Activated CD4-positive, CD25-positive, alpha-beta regulatory T cell (primary cell): ENCODE measurements at places on chromosomes 6 and 20.

DNA sequence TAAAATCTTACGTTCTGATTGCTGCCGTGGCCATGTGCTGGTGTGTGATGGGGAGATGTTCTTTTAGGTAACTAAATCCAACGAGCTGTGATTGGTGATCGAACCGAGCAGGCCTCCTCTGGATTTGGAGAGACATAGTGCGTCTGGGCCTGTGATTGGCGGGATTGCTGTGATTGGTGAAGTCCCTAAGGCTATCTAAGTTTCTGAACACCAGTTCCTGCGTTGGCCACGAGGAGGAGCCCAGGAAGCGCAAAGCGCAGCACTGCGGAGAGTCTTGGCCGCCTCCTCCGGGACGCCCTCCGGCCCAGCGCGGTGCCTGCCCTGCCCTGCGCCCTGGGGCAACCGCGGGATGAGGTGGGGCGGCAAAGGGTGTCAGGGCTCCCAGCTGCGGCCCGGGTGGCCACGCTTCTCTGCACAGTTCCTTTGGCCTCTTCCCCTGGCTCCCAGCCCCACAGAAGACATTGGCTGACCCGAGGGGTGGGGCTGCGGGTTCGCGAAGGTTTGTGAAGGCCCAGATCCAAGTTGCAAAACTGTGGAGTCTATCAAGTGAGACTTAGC, 33.0 kb downstream of the HNF4A start:
- DNase-seq = peak; percentile 31

GRCh38 chr6:107717781-107718180, 106.3 kb downstream of the SCML4 start:
- no peak for DNase-seq

GRCh38 chr20:46307139-46307998, 929 bp downstream of the CDH22 start:
- peak; percentile 50 for DNase-seq

DNA sequence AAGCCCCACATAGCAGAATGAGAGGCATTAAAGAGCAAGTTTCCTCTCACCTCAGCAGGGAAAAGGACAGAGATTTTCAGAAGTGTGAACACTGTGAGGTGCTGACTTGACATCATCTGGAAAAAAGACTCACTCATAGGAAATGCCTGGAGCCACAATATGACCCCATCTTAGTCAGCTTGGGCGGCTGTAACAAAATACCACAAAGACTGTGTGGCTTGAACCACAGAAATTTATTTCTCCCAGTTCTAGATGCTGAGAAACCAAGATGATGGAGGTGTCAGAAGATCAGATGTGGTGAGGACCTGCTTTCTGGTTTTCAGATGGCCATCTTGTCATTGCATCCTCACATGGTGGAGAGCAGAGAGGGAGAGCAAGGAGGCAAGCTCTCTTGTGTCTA, 253.1 kb downstream of the ADGB start:
- DNase-seq = no peak

GRCh38 chr20:57195469-57196100, 70.9 kb downstream of the BMP7 start:
- DNase-seq = no peak

- no peak for DNase-seq
These were observed 324.7 kb upstream of the RUNX2 start for GRCh38 chr6:45003387-45003786.

- no peak for DNase-seq
These were observed 2695.0 kb upstream of the DEFB115 start for GRCh38 chr20:28562510-28562898.

DNA sequence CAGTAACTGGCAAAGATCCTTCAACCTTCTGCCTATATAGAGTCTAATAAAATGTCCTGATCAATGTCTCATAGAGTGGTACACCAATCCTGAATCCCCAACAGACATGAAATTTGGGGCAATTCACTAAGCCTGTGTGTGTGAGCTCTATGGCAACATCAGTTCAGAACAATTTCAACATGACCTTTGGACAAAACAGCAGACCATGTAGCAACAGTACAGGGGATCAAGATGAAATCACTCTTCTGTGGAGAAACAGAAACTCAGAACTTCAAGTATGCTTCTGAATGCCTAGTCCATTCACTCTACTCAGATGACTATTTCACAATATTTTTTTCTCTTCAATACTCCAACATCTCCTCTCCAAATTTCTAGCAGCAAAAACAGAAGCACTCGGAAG, 49.1 kb upstream of the OPRM1 start:
- no peak for DNase-seq

DNA sequence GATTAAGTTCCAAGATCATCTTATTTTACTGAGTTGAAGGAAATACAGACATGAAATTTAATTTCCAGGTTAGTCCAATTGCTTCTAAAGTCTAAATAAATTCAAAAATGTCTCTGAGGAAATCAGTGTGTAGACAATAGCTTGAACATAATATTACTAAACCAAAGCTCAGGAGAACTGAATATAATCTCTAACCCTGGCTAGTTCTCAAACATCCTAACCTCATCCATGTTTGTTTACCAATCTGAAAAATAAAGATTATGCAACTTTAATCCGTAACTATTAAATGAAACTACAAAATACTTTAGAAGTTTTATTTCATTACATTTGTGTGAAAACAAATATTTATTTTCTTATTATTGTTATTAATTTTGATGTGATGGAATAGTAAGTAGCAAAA, 387.2 kb downstream of the TBC1D32 start:
- DNase-seq = no peak

DNA sequence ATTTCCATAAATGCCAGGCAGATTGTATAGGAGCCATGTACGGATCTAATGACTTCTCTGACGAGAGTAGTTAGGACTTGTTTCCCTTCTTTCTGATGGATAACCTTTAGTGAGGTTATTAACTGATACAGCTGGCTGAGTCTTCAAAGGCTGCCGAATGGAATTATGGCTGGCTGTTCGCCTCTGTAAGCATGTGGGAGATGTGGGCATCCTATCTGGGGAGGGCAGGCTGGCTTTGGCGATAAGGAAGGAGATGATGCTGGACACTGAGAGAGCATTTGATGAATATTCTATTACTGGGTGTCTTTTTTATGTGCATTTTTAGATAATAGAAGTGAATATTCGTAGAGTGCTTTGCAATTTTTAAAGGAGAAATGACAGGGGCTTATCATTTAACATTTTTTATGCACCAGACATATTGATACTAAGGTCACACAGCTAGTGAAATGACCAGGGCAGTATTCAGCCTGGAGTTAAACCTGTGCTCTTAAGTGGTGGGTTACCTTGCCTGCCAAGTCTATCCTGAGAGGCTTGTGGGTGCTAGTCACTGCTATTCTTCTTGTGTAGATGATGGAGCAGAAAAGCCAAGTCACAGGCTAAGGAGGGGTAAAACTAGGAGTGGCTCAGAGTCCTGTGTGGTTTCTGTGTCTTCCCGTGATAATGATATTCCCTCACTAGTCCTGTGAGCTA, 3.1 kb downstream of the PBOV1 start:
- DNase-seq = no peak

GRCh38 chr20:14782731-14783130, 445.3 kb upstream of the FLRT3 start:
- no peak for DNase-seq

- no peak for DNase-seq
These were observed 177.3 kb downstream of the CDKAL1 start for GRCh38 chr6:20711518-20711917.

GRCh38 chr20:61891916-61892649, 173.6 kb downstream of the TAF4 start:
- DNase-seq = no peak

GRCh38 chr20:61805365-61805764, 260.3 kb downstream of the TAF4 start:
- no peak for DNase-seq

GRCh38 chr6:108526739-108527174, 34.0 kb upstream of the FOXO3 start:
- DNase-seq = no peak

DNA sequence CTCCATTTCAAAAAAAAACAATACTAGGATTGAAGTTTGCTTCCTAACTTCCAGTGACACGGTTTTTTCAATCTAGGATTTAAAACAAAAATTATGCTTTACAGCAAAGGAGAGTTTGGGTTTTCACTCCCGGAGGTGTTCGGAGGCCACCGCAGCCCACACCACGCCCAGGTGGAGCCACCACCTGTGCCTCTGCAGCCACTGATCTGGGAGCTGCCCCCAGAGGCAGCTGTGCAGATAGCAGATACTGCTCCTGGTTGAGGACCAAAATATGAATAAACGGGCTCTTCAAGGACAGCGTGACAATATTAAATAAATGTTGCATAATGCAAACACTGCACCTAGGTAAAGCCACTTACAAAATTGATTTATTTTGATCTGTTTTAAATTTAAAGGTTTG, 30.2 kb downstream of the DLL1 start:
- DNase-seq = no peak

DNA sequence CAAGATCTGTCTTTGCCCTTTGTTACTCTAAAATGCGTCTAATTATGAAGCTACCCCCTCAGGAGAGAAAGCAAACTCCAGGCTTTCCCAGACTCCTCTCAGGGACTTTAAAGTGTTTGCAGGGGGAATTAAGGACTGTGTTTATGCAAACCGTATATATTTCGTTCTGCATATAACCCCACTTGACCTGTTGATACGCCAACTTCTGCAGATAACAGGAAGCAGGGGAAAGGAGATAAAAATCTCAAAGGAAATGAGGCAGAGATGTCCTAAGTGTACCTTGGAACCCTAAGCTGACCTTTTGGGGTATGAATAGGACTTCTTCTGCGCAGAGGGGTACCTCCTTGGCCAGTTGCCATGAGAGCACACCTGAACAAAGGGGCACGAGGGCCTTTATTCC, 8.1 kb downstream of the SYCP2L start:
- no peak for DNase-seq

GRCh38 chr6:101516578-101516977, 123.1 kb downstream of the GRIK2 start:
- DNase-seq = no peak

GRCh38 chr6:113676968-113677367, 180.2 kb upstream of the MARCKS start:
- no peak for DNase-seq

GRCh38 chr6:54698974-54699373, 147.6 kb upstream of the FAM83B start:
- DNase-seq = no peak

DNA sequence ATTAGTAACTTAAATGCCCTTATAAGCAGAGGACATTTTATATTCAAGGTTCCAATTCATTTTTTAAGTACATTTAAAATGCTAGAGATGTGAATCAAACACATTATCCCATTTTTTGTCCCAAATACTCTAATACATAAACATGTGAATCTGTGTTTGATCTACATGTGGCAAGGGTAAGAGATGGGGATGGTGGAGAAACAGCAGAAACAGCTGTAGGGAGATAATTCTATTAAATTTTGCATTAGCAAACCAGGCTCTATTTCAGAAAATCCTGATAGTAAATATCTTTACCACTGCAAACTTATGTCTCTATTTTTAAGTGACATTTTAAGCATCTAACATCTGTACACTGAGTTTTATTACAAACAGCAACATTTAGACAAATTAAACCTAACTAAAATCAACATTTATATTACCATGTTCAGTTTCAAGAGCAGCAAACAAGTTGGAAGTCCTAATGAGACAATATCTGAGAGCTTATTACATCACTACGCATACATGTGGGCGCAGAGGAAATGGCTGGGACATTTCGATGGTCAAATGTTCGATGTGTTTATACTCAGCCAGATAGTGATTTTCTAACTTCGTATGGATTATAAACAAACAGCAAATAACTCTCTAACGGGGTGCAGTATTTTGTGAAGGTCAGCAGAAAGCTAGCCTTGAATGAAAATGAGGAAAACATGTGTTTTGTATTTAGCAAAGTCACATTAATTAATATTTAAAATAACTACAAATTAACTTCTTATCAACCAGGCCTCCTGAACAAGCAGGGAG, 165.1 kb downstream of the GJA1 start:
- DNase-seq = no peak

DNA sequence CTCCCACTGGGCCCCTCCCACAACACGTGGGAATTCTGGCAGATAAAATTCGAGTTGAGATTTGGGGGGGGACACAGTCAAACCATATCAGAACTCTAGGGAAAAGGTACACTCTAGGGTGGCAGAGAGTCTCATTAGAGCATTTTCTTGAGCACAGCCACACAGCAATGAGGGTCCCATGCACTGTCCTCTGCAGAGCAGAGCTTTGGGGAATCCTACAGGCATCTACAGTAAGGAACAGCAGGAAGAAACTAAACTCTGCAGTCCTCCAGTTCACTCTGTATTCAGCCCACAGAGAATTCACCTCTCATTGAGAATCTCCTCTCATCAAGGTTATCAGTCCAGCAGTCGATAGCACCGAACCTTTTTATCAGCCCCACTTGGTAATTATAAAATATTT, 438.6 kb upstream of the NOX3 start:
- DNase-seq = no peak

- no peak for DNase-seq
These were observed 337.4 kb downstream of the CBLN4 start for GRCh38 chr20:55667955-55668354.

GRCh38 chr20:728256-728944, 39.9 kb downstream of the SLC52A3 start:
- DNase-seq = no peak

- no peak for DNase-seq
These were observed 4.5 kb upstream of the CITED2 start for GRCh38 chr6:139378882-139379341.

DNA sequence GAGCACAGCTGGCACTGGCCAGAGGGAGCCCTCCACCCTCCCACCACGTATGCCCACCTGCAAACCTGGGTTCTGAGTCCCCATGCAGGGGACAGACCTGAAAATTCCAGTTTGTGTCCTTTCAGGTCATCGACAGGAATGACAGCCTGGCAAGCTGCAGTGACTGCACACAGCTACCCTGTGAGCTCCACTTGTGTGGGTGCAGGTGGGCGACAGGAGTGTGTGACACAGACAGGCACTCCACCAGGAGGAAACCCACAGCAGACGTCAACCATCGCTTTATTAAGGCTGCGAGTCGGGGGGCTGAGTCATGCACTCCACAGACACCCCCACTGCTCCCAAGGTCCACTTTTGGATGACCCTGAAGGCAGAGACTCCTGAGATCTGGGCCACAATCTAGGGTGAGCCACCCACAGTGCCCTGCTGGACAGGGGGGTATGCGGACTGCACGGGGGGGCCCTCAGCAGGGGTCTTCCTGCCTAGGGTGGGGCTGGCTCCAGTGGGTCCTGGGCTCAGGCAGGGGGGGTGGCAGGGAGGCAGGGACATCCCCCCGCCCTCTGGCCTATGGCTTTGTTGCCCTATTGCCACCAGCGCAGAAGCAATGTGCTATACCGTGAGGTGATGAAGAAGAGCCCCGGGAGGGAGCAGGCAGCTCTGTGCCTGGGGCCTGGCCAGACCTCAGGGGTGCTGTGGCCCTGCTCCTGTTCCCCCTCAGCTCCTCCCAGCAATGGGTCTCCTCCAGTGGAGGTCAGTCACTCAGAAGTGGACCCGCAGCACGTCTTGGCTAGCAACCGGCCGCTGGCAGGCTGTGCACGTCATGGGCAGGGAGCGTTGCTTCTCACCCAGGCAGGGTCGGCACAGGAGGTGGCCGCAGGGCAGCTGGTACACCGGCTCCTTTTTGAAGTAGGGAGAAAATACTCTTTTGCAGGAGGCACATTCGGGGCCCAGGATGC, 25.1 kb upstream of the AVP start:
- no peak for DNase-seq
